ENCODE measurements at places on chromosomes 7 and 10.

- DNase-seq = no peak
These were observed 44.9 kb upstream of the SHH start for GRCh38 chr7:155857141-155857540.

DNA sequence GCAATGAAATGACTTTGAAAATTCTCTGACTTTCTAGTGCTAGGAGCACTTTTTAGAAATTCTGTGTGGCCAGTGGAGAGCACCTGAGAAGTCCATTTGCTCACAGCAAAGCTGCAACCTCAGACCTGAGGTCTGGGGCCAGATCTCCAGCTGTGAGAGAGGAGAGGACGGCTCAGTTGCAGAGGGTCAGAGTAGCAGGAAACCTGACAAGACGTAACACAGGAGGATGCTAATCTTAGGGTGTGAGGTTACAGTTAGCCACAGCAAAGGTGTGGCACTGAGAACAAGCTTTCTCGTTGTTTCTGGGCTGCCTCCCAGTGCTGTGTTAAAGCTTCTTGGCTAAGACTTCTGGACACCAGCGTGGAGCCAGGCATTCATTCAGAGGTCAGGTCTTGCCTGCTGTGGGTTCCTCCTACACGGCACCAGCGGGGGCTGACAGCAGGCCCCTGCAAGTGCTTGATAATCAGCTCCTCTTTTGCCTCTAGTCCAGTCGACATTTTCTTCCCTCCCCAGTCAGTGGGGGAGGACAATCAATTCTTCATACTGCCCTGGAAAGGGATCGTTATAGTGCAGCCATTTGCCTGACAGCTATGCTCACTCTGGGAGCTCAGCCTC lies 435.4 kb upstream of the DPP6 start:
- no peak for DNase-seq

DNA sequence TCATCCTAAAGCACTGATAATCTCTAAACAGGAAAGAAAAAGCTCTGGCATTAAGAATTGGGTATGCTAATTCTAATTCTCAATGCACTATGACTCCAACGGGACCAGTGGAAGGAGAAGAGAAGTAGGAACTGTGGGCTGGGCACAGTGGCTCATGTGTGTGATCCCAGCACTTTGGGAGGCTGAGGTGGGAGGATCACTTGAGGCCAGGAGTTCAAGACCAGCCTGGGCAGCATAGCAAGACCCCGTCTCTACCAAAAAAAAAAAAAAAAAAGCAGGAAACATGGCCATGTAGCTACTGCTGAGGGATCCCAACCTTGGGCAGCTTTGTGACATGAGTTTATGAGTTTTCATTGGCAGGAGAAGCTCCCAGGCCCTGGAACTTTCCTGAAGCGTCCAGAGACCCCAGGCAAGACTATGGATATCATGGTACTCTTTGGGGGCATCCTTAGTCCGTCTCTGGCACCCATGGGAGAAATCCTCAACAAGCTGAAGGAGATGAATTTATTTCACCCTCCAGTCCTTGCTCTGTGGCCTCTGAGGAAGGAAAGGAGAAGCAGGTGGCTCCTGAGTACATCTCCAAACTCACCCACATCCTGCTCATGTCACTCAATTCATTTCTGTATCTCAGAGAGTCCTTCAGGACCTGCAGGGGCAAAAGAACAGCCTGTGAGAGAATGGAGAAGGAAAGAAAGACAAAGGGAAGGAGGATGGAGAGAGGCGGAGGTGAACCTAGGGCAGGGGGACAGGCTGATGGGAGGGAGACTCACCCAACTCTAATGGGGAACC lies 99.5 kb downstream of the SPDYE5 start:
- no peak for DNase-seq

- DNase-seq = no peak
These were observed 79.6 kb downstream of the PRTFDC1 start for GRCh38 chr10:24872790-24873182.

DNA sequence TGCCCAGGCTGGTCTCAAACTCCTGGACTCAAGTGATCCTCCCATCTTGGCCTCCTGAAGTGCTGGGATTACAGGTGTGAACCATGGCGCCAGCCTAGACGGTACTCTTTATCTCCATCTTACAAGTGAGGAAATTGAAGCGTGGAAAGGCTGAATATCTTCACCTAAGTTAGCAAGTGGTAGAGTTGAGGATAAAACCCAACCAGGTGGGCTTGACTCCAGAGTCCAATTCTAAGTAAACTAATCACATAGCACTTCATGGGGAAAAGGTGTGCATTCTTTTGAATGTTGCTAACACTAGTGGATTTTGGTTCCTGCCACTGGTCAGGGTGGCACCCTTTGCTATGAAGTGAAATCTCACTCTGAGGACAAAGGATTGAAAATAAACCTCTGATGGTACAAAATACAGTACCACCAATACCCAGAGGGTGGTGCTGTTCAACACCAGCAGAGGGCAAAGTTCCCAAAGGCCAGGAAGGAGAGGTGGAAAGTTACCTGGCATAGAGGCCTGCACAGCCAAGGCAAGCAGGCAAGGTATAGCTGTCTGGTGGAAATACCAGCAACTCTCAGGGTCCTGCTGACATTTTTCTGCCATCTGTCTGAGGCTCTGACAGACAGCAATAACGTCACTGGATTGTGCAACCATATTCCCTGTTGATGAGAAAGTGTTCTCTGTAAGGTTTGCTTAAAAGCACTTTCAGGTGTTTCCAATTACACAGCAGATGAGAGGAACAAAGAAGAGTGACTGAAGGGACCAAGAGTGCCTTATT lies 17.6 kb downstream of the ZDHHC16 start:
- DNase-seq = peak; percentile 23

GRCh38 chr10:101896225-101896877 lies 52.8 kb upstream of the KCNIP2 start:
- no peak for DNase-seq

GRCh38 chr7:31432176-31432575 lies 81.7 kb upstream of the ITPRID1 start:
- DNase-seq = no peak

- no peak for DNase-seq
These were observed 196.7 kb downstream of the PRKG1 start for GRCh38 chr10:51270936-51271530.

- DNase-seq = no peak
These were observed 279.2 kb downstream of the THSD7A start for GRCh38 chr7:11552676-11553296.

GRCh38 chr10:105139363-105139896 lies 498.3 kb downstream of the SORCS3 start:
- DNase-seq = no peak

- DNase-seq = no peak
These were observed 30.7 kb downstream of the MBL2 start for GRCh38 chr10:52741851-52742250.

Data from posterior cingulate gyrus (tissue), 11 donors.